Right forelimb (tissue), 1 donor: ENCODE measurements at places on chromosomes 7 and 10.

GRCh38 chr7:99419323-99420021 lies 10.7 kb downstream of the BUD31 start:
- no peak for DNase-seq

DNA sequence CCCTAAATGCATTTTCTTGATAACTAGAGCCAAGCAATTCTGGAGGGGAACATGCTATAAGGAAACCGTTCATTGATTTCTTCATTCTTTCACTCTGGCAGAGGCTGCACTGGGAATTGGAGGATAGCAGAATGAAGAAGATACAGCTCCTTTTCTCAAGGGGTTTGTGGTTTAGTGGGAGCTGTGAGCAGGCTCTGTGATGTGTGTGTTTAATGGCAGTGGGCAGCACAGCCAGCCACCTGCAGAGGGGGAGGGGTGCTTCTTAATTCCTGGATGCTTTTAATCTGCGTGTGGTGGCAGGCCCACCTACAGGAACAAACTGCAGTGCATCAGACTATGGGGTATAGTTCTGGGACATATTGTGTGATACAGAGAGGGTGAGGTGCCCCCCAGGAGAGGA lies 31.9 kb downstream of the RPS24 start:
- no peak for DNase-seq

GRCh38 chr7:141593134-141593533 lies 41.9 kb downstream of the AGK start:
- no peak for DNase-seq

- DNase-seq: no peak
Observed at GRCh38 chr10:75432176-75432575, 752 bp downstream of the LRMDA start.

GRCh38 chr7:30463405-30464145 lies 15.0 kb downstream of the NOD1 start:
- no peak for DNase-seq

DNA sequence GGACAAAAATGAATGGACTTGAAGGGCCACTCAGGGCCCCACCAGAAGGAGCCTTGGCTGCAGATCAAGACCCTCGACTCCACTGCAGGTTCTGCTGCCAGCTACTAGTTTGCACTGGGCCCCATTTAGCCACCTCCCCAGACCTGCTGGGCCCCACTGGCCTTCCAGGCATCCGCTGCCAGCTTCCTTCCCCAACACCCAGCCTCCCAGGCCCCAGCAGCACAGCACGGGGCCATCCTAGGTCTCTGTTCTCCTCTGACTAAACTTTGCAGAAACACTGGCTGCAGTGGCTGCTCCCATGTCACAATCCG lies 277.4 kb upstream of the KLF14 start:
- DNase-seq: no peak

GRCh38 chr10:70376436-70377378 lies 5.7 kb downstream of the LRRC20 start:
- DNase-seq: no peak

- DNase-seq: no peak
Observed at GRCh38 chr7:122136078-122136477, 8.0 kb downstream of the AASS start.

- DNase-seq: no peak
Observed at GRCh38 chr7:85840554-85840953, 653.7 kb upstream of the SEMA3D start.

- no peak for DNase-seq
Observed at GRCh38 chr7:134470864-134471263, 12.0 kb upstream of the AKR1B1 start.

- no peak for DNase-seq
Observed at GRCh38 chr7:151060416-151061212, 1.2 kb downstream of the SLC4A2 start.

GRCh38 chr7:45176886-45177731 lies 19.5 kb downstream of the RAMP3 start:
- DNase-seq: no peak

DNA sequence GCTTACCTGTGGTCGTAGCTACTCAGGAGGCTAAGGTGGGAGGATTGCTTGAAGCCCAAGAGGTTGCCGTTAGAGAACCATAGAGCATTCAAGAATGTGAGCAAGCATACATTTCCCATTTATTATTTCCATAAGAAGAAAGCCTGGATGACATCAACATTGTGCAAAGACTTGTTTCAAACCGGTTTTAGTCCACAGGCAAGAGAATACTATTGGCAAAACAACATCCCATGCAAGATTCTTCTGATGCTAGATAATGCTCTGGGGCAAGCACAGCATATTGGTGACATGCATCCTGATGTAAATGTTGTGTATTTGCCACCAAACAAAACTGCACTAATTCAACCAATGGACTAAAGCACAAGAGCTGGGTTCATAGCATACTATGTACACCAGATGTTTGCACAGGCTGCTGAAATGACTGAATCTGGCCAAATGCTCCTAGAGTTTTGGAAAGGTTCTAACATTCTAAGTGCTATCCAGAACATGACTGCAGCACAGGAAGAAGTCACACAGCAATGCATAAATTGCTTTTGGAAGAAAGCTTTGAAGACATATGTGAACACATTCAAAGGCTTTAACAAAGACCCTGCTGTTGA lies 42.6 kb downstream of the OTUD1 start:
- no peak for DNase-seq

GRCh38 chr7:47536661-47537611 lies 45.0 kb downstream of the TNS3 start:
- peak; percentile 89 for DNase-seq

DNA sequence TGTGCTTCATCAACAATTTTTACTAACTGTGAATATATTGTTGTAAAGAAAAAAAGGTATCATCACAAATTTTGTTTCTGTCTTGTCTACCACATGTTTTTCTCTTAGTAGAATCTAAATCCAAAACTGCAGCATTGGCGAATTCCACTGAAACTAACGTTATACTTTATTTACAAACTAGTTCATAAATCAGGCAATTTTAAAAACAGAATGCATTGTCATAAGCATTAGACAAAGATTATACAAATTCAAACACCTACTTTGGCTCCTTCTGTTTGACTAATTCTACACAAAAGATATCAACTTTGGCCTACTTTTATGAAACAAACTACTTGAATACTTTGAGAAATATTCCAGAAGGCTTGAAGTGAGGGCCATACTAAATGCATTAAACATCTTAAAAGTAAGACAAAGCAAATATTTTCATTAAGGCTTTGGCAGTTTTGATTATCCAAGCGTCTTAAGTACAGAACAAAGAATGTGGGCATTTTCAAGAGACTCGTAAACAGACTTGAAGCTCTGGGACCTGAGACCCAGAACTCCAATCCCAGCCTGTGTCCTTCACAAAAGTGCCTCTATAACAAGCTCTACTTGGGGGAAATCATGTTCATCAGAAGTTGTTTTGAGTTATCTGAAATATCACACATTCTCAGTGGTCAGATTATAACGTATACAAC lies 81.0 kb downstream of the CPVL start:
- DNase-seq: no peak

- DNase-seq: peak; percentile 93
Observed at GRCh38 chr10:19815731-19816410, 361 bp upstream of the PLXDC2 start.

DNA sequence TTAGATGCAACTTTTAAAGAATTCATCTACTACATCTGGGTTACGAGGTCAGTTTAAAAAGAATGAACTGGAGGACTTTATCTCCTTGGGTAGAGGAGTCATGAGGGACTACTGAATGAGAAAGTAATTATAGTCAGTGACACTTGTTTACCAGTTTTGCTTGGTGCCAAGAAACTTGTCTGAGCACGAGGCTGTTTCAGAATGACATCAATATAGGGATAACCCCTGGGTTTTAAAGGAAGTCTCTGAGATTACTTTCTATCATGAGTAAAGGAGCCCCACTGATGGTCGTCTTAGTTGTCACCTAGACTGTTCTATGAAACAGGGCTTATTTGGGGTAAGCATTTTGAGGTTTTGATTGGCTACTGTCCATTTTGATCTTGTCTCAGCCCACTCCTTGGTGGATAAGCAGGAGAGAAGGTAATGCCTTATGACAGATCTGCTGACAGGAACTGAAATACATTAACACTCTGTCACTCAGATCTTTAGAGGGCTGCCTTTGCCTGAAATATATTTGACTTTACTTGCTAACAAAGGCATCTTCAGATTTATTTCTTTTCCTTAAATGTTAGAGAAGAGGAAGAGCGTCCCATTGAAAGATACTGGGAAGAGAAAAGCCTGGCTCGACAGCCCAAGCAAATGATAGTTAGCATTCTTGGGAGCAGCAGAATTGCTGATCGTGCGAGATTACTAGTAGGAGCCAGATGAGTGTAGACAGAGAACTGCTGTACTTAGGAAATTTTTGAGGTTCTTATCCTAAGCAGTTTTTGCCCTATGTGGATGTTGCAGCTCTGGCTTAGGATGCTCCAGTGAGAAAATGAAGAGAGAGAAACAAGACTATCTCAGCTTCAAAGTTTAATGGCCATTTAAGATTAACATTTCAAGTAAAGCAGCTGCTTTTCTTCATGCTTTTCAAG lies 299.2 kb upstream of the LRGUK start:
- DNase-seq: no peak

DNA sequence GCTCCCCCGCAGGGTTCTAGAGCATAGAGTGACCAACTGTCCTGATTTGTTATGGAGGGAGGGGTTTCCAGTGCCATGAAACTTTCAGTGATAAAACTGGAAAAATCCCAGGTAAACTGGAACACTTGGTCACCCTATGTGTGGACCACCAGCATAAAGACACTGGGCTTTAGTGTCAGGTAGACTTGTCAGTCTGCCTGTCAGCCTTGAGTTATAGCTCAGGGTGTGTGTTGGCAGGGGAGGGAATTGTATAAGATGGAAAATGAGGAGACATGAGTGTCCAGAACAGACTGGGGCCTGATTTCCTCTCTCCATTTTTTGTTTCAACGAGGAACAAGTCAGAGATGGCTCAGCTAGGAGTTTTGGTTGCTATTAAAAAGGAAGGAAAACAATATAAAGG lies 10.2 kb upstream of the EFCAB10 start:
- DNase-seq: no peak

- DNase-seq: no peak
Observed at GRCh38 chr7:83778073-83778443, 129.1 kb upstream of the SEMA3E start.

GRCh38 chr10:101552442-101552841 lies 35.6 kb downstream of the POLL start:
- no peak for DNase-seq

- DNase-seq: no peak
Observed at GRCh38 chr10:111488668-111489067, 411.8 kb downstream of the ADRA2A start.

- DNase-seq: no peak
Observed at GRCh38 chr7:129591868-129592267, 19.7 kb upstream of the NRF1 start.

- DNase-seq: no peak
Observed at GRCh38 chr7:93835702-93836101, 54.9 kb downstream of the TFPI2 start.

- DNase-seq: no peak
Observed at GRCh38 chr7:93120592-93121549, 3.1 kb upstream of the SAMD9 start.

DNA sequence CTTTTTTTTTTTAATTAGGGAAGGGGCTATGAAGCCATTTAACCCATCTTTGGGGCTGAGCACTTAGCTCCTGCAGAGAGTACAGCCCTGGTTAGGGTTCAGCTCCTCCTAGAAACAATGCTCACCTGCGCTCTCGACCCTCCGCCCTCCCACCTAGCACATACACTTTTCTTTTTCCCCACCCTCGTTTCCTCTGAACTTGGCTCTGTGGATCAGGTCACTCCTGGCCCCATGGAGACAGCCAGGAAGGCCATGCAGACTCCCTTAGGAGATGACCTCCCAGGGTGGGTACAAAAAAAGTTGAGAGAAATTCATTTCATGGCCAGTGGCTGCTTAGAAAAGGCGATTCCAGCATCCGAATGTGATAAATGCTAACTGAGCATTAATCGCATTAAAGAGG lies 15.8 kb downstream of the PAX2 start:
- no peak for DNase-seq

- no peak for DNase-seq
Observed at GRCh38 chr7:17411922-17412321, 113.5 kb downstream of the AHR start.

GRCh38 chr7:117654780-117655179 lies 175.0 kb downstream of the CFTR start:
- no peak for DNase-seq

DNA sequence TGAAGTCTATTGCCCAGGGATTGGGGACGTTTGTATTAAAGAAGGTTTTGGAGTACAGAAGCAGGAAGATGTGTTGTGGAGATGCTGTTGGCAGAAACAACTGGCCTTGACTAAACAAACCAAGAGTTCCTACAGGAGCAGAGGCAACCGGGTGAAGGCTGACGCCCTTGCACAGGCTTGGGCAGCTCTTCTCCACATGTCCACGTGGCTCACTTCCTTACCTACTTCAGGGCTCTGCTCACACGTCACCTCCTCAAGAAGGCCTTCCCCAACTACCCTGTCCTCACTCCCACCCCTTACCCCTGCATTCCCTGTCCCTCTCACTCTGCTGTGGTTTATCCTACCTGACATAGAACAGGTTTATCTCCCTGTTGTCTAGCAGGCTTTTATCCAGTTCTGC lies 59.9 kb upstream of the JAZF1 start:
- no peak for DNase-seq

DNA sequence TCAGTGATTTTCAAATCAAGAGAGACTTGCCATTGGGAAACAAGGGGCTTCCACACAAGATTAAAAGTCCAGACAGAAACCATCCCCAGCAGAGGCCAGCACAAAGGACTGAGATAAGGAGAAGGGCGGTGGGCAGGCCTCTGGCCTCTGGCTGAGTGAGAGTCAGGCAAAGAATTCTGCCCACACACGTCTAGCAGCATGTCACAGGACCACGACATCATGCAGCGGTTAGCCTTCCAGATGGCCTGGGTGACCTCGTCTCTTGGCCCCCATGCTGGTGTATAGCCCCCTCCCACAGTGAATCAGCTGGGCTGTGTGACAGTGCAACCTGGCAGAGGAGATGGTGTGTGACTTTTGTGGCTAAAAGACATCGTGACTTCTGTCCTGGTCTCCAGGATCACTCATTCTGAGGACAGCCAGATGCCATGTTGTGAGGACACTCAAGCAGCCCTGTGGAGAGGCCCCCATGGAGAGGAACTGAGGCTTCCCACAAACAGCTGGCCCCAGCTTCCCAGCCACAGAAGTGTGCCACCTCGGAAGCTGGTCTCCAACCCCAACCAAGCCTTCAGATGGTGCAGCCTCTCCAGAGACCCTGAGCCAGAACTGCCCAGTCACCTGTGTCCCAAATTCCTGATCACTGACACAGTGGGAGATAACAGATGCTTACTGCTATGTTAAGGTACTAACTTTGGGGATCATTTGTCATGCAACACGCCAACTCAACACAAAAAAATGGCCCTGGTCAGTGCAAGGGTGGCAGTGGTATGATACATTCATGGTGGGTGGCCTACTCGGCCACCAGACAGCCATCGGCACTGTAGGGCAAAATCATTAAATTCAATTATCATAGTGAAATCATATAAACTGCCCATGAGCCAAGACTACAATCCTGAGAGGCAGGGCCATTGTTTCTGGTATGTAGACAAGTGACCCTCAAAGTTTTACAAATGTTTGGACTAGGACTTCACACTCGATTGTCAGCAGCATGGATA lies 73.2 kb downstream of the TNS3 start:
- no peak for DNase-seq

GRCh38 chr7:94354953-94355352 lies 39.7 kb upstream of the COL1A2 start:
- no peak for DNase-seq
